T-helper 1 cell treated with Interleukin-12 subunit alpha and Interleukin-12 subunit beta and Interleukin-4 antibody, amounts not matched to agents 30 ng/mL and 1 ng/mL, for 36 hours (primary cell): ENCODE measurements at places on chromosomes 6 and 20. TPM values are rescaled to one million over a fixed set of nuclear protein-coding genes. Genes with fewer than 3 reads are reported as not detected.

Gene TOX2
- total RNA-seq, result 16.0 and 17.2 TPM in 2 replicates

Gene PPP1R16B
- 102 and 104 TPM in 2 replicates for total RNA-seq

Gene RAB5IF
- 110 TPM in 2 replicates for total RNA-seq

Gene PLEKHG1
- total RNA-seq, result 0.54 and 1.2 TPM in 2 replicates

Gene VSX1
- total RNA-seq, result not detected in 2 replicates

Gene RHAG
- total RNA-seq, result not detected in 2 replicates

Gene FNDC11
- 0.27 and 0.49 TPM in 2 replicates for total RNA-seq

Gene ZSCAN23
- 1.6 and 2.5 TPM in 2 replicates for total RNA-seq

Gene TINAG
- not detected in 2 replicates for total RNA-seq

Gene BTNL2
- total RNA-seq, result not detected in 2 replicates

Gene TRIM10
- total RNA-seq, result 0.34 and 0.37 TPM in 2 replicates

Gene PXDC1
- 0.25 and 0.32 TPM in 2 replicates for total RNA-seq

Gene TRMT6
- total RNA-seq, result 18.0 and 19.9 TPM in 2 replicates
